ENCODE measurements at places on chromosomes 6 and 20.

GRCh38 chr6:138654715-138655634, 118.6 kb upstream of the CCDC28A start:
- DNase-seq, result no peak

- no peak for DNase-seq
Observed at GRCh38 chr6:151399679-151400078, 8.3 kb upstream of the ZBTB2 start.

- no peak for DNase-seq
Observed at GRCh38 chr6:63806573-63806913, 170.9 kb downstream of the PHF3 start.

DNA sequence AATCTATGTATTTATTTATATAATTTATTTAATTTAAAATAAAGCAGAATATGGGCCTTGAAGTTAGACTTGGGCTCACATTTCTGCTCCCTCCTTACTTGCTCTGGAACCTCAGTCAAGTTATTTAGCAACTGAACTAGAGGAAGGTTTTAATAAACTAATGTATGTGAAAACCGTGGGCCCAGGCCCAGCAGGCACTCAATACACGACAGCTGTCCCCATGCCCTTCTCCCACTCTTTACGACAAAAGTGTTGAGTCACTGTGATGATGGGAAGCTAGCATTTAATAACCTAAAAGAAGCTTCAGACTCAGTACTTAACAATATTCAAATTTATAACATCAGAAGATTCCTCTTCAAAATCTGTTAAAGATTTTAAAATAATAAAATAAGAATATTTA, 46.7 kb downstream of the SERAC1 start:
- no peak for DNase-seq

DNA sequence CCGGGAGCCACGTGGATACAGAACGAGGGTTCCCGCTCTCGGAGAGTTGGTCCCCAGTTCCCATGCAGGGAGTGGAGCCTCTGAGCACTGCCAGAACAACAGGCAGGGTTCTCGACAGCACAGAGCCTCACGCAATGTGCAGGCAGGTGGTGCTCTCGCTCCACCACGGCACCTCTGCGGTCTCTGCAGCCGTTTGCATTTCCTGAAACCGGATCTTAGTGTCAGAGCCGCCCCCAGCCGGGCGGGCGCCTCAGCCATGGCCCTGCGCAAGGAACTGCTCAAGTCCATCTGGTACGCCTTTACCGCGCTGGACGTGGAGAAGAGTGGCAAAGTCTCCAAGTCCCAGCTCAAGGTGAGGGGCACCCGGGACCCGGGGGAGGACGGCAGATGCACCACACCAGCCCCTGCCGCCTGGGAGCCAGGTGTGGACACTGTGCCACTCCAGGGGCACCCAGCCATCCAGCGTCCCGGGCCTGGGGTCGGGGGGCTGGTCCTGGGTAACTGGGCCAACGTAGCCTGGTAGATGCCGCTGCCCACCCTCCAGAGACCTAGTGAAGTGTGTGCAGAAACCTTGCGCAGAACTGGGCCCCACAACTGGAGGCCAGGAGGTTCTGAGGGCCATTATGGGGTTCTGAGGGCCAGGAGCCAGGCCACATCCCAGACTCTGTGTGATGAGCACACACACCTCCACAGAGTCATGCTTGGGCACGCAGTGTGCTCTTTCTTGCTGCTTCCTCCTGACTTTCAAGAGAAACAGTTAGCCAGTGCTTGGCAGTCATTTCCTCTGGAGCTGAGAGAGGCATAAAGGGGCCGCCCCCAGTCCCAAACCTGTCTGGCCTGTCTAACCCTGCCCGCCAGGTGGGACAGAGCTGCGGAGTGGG, at the start of gene DEF6:
Gene DEF6, plus strand, starts transcription at position 218 of the 881 bp plus-strand sequence. Its CDS starts 39 bp downstream, at position 257.
- peak; percentile 91 for DNase-seq

DNA sequence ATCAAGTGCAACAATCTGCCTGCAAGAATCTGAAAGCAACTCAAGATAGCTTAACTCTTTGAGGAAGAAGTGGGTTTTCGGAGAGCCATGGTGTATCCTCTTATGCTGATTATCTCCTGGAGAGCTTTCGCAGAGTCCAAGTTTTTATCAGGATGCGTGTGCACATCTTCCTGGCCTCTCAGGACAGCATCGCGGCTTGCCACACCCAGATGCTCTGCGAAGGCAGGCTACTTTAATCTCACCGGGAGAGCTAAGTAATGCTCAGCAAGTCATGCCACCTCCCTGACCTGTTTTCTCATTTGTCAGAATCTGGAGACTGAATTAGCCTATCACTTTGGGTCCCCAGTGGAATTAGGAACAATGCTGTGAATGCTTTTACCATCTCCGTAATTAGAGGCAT, 52.9 kb downstream of the TTI1 start:
- no peak for DNase-seq

DNA sequence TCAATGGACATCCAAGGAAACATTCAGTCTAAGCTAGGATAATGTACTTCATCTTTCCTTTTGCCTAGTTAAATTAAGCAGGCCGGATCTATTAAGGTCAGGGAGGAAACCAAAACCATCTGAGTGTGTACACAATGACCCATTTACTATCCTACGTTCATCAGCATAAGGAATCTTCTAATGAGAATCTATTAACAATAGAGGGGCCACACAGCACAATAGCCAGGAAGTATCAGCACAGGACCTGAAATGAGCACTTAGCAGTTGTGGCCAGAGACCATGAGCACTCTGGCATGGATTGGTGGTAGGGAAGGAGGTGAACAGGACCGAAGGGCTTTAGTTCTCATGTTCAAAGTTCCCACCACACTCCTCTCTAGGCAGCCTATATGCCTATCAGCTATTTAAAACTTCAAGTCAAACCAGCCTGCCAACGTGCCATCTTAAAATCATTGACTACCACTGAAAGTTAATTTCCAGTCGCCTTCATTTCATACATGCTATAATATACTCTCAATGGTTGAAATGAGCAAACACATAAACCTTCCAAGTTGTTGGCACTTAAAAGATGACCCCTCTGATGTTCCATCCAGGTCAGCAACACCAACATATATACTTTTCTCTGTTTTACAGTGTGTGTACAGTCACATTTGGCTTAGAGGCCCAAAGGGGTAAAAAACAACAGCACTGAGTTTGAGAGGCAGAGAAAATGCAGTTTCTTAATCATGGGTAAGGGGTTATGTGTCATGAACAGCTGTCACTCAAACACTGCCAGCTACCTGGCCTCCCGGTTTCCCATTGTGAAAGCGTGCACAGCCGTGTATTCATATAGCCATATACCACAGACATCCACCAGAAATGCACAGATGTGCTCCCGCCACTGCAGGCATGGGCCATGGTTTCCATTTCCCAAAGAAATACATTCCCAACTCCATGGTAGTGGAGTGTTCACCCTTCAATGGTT, 184.3 kb downstream of the TBXT start:
- no peak for DNase-seq
